Activated naive CD8-positive, alpha-beta T cell treated with anti-CD3 and anti-CD28 coated beads for 36 hours (primary cell): ENCODE measurements at places on chromosomes 16 and 17.
A peak's percentile ranks its signal among the peaks of the same experiment; 100 is the strongest.

- no peak overlapping the region for H3K4me3 ChIP-seq
- no peak overlapping the region for H3K27ac ChIP-seq
- H3K36me3 ChIP-seq = no peaks in the 10 kb centered on the region
These were observed 6.4 kb downstream of the C16orf86 start for GRCh38 chr16:67672739-67673662.

- H3K36me3 ChIP-seq = no peaks in the 10 kb centered on the region
- no peaks in the 10 kb centered on the region for H3K27me3 ChIP-seq
- H3K27ac ChIP-seq = no peak overlapping the region
- H3K4me3 ChIP-seq = no peak overlapping the region
- no peak for DNase-seq
These were observed 53.6 kb upstream of the TBX2 start for GRCh38 chr17:61345825-61346666.

GRCh38 chr16:47284999-47285398 lies 141.3 kb upstream of the NETO2 start:
- no peak for DNase-seq
- H3K4me1 ChIP-seq = no peaks in the 10 kb centered on the region
- H3K4me3 ChIP-seq = no peak overlapping the region
- no peaks in the 10 kb centered on the region for H3K27me3 ChIP-seq
- H3K27ac ChIP-seq = no peak overlapping the region
- peaks cover 46% of the 10 kb centered on the region for H3K36me3 ChIP-seq

- no peaks in the 10 kb centered on the region for H3K4me1 ChIP-seq
- no peak for DNase-seq
- H3K4me3 ChIP-seq = no peak overlapping the region
- no peaks in the 10 kb centered on the region for H3K27me3 ChIP-seq
- no peak overlapping the region for H3K27ac ChIP-seq
These were observed 56.7 kb upstream of the NKD1 start for GRCh38 chr16:50491516-50491915.

GRCh38 chr16:67246756-67247191 lies 507 bp downstream of the FHOD1 start:
- peaks cover 4% of the 10 kb centered on the region for H3K36me3 ChIP-seq
- H3K4me3 ChIP-seq = peak overlapping the region; percentile 89
- H3K27ac ChIP-seq = peak overlapping the region; percentile 89
- DNase-seq = no peak
- H3K4me1 ChIP-seq = peaks cover 49% of the 10 kb centered on the region

DNA sequence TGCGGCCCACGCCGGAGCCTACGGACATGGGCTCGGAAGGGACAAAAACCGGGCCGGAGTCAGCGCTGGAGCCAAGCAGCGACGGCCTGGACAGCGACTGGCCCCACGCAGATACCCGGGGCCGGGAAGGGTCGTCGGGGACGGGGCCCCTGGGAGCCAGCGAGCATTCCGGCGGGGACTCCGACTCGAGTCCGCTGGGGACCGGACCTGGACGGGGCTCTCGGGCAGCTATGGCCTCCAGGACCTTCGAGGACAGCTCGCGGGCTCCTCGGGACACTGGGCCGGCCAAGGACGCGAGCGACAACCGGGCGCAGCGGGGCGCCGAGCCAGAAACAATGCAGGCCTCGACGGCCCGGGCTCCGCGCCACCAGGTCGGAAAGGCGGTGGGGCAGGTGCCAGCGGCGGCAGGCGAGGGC lies 1.0 kb downstream of the MYO15B start:
- no peaks in the 10 kb centered on the region for H3K27me3 ChIP-seq
- peak overlapping the region; percentile 68 for H3K4me3 ChIP-seq
- no peaks in the 10 kb centered on the region for H3K36me3 ChIP-seq
- H3K4me1 ChIP-seq = peaks cover 3% of the 10 kb centered on the region
- no peak overlapping the region for H3K27ac ChIP-seq
- no peak for DNase-seq

DNA sequence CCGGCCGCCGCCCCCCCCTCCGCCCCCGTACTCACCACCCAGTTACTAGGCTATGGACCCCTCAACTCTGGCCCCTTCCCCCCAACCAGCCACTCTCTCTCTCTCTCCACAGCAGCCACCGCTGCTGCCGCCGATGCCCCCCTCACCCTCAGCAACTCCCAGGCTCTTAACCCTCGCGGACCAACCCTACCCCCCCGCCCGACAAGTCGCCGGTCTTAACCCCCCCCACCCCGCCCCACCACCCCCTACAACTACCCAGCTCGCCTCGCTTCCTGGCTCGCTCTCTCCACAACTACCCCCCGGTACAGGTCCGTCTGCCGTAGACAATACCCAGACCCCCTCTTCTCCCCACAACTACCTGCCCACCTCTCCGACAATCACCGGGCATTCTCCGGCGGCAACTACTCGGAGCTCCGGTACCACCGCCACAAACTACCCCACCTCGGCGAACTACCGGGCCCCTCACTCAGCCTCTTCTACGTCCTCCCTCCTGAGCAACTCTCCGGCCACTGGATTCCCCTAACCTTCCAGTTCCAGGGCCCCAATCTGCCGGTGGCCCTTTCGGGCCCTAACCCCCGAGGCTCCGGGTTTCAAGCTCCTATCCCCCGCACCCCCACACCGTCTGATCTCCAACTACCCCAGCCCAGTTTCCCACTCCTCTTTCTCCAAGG lies 702 bp downstream of the PHF23 start:
- peak overlapping the region; percentile 98 for H3K4me3 ChIP-seq
- H3K36me3 ChIP-seq = peaks cover 37% of the 10 kb centered on the region
- peaks cover 59% of the 10 kb centered on the region for H3K4me1 ChIP-seq
- H3K27ac ChIP-seq = peak overlapping the region; percentile 97

DNA sequence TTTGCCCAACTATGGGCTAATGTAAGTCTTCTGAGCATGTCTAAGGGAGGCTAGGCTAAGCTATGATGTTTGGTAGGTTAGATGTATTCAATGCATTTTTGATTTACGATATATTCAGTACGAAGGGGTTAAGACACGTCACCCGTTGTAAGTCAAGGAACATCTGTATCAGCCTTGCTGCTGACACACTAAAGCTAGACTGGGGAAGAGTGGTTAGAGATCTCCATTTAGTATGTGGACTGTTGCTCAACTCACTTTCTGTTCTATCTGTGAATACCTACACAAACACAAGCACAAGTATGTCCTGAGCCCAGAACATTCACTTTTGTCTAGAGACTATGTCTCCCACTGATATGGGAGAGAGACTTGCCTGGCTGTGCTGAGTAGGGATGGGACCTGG lies 71.5 kb downstream of the VMP1 start:
- no peak for DNase-seq
- H3K36me3 ChIP-seq = peaks cover 66% of the 10 kb centered on the region
- no peak overlapping the region for H3K4me3 ChIP-seq
- H3K27ac ChIP-seq = peak overlapping the region; percentile 11

DNA sequence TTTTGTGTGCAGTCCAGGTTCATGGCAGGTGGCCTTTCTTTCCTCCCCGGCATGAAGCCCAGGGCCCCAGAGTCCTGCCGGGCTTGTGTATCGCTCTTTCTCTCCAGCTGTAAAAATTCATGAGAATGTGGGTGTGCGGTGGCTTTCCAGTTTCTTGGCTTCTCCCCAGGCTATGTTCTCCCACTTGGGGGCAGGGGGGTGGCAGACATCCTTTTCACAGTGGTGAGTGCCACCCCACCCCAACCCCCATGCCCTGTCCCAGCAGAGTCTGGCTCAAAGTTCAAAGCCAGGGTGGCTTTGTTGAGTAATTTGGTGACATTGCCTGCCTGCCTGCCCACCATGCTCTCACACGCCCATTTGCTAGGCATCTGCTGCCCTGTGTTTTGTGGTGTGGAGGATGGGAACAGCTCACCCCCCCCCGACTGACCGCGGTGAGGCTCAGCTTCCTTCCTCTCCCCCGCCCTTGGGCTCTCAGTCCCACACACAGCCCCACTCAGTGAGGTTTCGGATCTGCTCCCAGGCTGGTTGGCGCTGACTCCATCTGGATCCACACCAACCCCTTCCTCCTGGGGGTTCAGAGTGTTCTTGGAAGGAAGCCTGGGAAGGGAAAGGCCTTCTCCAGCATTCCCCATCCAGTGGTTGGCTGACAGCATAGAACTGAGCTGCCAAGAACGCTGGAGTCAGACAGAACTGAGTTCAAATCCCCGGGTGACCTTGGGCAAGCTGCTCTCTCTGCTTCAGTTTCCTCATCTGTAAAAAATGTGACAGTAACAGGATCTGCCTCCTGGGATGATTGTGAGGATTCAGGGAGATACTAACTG lies 36.0 kb downstream of the CHD9 start:
- no peak for DNase-seq
- peaks cover 17% of the 10 kb centered on the region for H3K4me1 ChIP-seq
- no peak overlapping the region for H3K27ac ChIP-seq
- H3K27me3 ChIP-seq = peaks cover 3% of the 10 kb centered on the region
- peaks cover 1% of the 10 kb centered on the region for H3K36me3 ChIP-seq

GRCh38 chr17:50375858-50376538 lies 3.0 kb downstream of the EME1 start:
- no peak overlapping the region for H3K4me3 ChIP-seq
- no peak overlapping the region for H3K27ac ChIP-seq
- no peak for DNase-seq

GRCh38 chr17:14070344-14070984 lies 1.2 kb downstream of the COX10 start:
- H3K4me3 ChIP-seq = peak overlapping the region; percentile 95
- H3K27me3 ChIP-seq = no peaks in the 10 kb centered on the region
- DNase-seq = no peak
- H3K36me3 ChIP-seq = peaks cover 39% of the 10 kb centered on the region
- peak overlapping the region; percentile 1 for H3K27ac ChIP-seq
- peaks cover 34% of the 10 kb centered on the region for H3K4me1 ChIP-seq
